Activated B cell treated with CpG ODN at 0.5 μM for 24 hours (primary cell): ENCODE measurements at places on chromosomes 2 and 18. TPM values are rescaled to one million over a fixed set of nuclear protein-coding genes. Genes with fewer than 3 reads are reported as not detected.
A peak's percentile ranks its signal among the peaks of the same experiment; 100 is the strongest.

Gene AAK1
- total RNA-seq = 4.7 and 5.6 TPM in 2 replicates

Gene RPRD1A
- 40.7 and 47.6 TPM in 2 replicates for total RNA-seq

Gene KIF1A
- not detected in 2 replicates for total RNA-seq

Gene SPHKAP
- not detected in 2 replicates for total RNA-seq

Gene EIF2AK2
- 37.0 and 39.9 TPM in 2 replicates for total RNA-seq

Gene UBXN2A
- total RNA-seq = 9.4 and 12.8 TPM in 2 replicates

Gene KIAA2012
- not detected in 2 replicates for total RNA-seq

Gene CYP27A1
- 0.49 and 0.55 TPM in 2 replicates for total RNA-seq

Gene ODC1
- total RNA-seq = 192 and 200 TPM in 2 replicates

Gene TTC27
- 34.8 and 36.3 TPM in 2 replicates for total RNA-seq

Gene SIGLEC15
- not detected in 2 replicates for total RNA-seq

Gene PROC
- not detected in 2 replicates for total RNA-seq

Gene EVX2
- not detected in 2 replicates for total RNA-seq

Gene ABCG5
- total RNA-seq = not detected in 2 replicates

Gene APOB
- total RNA-seq = not detected in 2 replicates

Gene FNDC4
- not detected in 2 replicates for total RNA-seq

Gene TTC32
- 18.4 and 22.8 TPM in 2 replicates for total RNA-seq

Gene TLX2
- total RNA-seq = not detected in 2 replicates

Gene SPDYA
- 1.6 and 2.1 TPM in 2 replicates for total RNA-seq

GRCh38 chr2:241091734-241092445 is 10.2 kb downstream of the MTERF4 start:
- no peak for DNase-seq

DNA sequence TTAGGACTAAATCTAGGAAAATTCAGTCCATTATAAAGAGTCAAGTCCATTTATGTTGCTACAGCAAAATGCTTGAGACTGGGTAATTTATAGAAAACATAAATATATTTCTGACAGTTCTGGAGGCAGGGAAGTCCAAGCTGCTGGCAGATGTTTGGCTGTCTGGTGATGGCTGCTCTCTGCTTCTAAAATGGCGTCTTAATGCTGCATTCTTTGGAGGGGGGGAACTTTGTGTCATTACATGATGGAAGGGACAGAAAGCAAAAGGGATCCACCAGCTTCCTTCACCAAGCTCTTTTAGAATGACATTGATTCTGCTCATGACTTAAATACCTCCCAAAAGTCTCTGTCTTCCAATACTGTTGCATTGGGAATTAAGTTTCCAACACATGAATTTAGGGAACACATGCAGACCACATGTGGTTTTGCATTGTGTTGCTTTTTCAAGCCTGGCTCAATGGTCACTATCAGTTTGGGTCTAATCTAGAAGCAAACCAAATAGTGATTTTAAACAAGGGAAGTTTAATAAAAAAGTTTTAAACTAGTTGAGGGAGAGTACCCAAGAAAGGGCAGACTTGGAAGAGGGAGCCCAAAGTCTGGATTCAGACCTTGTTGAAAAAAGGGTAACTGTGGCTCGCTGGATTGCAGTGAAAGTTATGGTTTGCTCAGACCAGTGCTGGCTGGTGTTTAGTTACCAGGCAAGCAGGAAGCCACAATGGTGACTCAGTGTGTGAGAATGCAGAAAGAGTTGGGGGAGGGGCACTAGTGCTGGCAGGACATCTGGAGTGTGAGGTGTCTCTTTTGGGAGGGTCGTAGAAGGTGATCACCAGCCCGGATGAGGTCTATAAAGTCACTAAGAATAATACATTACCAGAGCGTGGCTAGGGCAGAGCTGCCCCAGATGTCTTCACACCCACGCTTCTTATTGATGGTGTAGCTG is 30.8 kb downstream of the C18orf54 start:
- no peak for DNase-seq

DNA sequence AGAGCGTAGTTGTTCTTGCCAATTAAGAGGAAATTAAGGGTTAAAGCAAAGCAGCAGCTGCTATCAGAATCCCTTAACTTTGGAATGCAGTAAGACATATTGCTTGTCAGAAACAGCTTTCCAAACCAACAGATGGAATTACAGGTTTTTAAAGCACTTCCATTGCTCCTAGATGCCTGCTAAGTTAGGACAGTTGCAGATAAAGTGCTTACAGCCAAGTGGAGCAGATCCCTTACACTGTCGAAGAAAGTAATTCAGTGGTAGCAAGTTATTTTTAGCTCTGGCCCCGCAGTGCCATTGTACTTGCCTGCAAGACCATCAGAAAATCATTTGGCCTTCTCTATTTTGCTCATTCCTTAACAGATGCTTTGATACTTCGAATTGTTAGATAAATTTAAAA is 5.4 kb downstream of the PDK1 start:
- DNase-seq = no peak

GRCh38 chr2:39852831-39853230 is 73.8 kb upstream of the THUMPD2 start:
- DNase-seq = no peak

GRCh38 chr2:106126295-106126694 is 67.8 kb downstream of the UXS1 start:
- no peak for DNase-seq

DNA sequence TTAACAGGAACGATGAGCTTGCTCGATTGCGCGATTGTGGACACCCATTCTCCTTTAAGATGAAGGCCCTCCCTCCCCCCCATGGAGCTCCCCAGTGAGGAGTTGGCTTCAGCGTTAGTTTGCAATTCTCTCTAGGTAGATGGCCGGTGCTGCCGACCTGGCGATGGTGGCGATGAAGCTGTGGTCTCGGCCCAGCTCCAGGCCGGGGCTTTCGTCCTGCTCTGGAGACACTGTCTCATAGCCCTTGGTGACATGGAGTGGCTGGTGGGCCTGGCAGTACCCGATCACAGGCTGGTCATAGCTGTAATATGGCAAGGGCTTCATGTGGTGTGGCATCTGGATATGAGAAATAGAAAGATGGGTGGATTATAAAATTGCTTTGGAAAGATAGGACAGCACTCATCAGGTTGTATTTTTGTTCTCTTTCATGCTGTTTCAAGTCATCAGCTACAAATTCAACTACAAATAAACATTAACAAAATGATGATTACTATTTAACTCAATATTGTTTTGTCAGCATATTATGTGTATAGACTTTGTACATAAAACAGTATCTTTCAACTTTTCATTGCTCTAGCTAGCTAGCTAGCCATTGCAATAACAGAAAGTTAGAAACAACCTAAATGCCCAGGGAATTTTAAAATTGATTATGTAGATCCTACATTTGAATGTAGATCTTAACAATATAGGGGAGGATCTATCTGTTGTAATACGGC is 773.4 kb downstream of the LRRTM4 start:
- no peak for DNase-seq

- DNase-seq = no peak
Measured at GRCh38 chr2:198863655-198864054, 594.1 kb downstream of the SATB2 start.

DNA sequence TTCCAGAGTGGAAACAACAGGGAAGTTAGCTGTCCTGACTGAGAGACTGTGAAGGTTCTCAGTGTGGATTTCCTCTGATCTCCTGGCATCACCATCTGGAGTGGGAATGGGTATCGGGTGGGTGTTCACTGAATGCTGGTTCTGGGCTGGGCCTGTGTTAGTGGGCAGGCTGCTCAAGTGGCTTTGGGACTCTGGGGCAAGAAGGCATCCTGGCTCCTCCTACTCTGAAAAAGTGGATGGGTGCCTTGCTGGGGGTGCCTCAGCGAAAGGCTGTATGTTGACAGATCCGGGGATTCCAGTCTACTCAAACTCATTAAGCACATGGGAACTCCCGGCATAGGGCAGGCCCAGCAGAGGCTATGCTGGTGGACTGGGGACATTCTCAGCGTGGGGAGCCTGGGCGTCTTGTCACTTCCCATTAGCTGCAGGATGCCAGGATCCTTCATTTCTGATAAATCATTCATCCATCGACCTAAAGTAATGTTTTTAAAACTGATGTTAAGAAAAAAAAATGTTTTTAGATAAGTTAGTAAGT is 27.5 kb upstream of the CHRNA1 start:
- no peak for DNase-seq

GRCh38 chr2:10141736-10142639 is 19.4 kb downstream of the RRM2 start:
- DNase-seq = peak; percentile 28

- no peak for DNase-seq
Measured at GRCh38 chr2:225487878-225488416, 88.4 kb downstream of the NYAP2 start.

- no peak for DNase-seq
Measured at GRCh38 chr2:203656522-203657287, 49.7 kb upstream of the CD28 start.

- no peak for DNase-seq
Measured at GRCh38 chr2:188511346-188511745, 219.7 kb downstream of the GULP1 start.

- no peak for DNase-seq
Measured at GRCh38 chr2:227606476-227606875, 7.8 kb downstream of the SCYGR2 start.

DNA sequence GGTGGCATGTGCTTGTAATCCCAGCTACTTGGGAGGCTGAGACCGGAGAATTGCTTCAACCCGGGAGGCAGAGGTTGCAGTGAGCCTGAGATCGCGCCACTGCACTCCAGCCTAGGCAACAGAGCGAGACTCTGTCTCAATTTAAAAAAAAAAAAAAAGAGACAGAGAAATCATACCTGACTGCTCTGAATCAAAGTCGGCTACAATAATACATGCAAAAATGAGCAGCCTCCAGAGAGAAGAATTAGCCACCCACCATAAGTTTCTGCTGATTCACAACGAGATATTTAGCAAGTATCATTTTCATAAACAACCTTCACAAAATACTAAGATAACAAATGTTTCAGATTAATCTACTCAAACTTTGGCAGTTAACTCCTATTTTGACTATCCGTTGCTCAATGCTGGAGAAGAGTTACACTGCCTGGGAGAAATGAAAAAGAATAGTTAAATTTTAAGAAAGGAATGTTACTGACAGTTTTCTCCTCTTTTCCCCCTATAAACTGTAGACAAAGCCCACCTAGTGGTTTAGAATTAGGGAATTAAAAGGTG is 1.5 kb downstream of the OSBPL1A start:
- DNase-seq = no peak

DNA sequence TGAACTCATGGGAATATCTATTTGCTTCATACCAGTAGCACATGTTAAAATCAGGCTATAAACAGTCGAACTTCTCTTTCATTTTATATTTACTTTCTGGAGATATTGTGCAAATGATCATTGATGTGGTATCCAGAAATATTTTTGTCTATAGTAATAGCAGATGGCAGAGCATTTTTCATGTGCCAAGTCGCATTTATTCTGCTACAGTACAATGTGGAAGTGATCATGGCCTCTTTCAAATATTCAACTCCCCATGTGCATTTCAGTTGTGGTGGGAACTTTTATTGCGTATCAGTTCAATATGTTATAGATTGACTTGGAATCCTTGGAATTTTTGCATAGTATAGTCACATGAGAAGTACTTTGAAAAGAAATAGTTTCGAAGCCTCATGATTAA is 57.4 kb downstream of the RHBDD1 start:
- no peak for DNase-seq

DNA sequence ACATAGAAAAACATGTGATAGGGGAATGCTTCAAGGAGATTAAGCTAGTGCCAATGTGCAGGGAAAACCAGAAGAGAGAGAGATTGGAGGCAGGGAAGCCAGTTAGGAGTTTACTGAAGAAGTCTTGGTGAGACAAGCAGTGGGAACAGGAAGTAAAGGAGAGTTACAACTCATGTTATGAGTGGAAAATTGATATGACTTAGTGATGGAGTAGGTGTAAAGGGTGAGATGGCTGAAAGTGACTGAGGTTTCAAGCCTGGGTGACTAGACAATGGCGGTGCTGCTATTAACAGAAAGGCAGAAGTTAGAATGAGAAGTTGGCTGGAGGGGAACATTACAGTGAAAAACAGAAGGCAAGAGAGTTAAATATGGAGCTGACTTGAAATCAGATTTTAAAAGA is 16.5 kb downstream of the DOK1 start:
- no peak for DNase-seq

- no peak for DNase-seq
Measured at GRCh38 chr2:185433824-185434223, 304.8 kb upstream of the FSIP2 start.

GRCh38 chr2:204030322-204030721 is 93.8 kb downstream of the ICOS start:
- DNase-seq = no peak

DNA sequence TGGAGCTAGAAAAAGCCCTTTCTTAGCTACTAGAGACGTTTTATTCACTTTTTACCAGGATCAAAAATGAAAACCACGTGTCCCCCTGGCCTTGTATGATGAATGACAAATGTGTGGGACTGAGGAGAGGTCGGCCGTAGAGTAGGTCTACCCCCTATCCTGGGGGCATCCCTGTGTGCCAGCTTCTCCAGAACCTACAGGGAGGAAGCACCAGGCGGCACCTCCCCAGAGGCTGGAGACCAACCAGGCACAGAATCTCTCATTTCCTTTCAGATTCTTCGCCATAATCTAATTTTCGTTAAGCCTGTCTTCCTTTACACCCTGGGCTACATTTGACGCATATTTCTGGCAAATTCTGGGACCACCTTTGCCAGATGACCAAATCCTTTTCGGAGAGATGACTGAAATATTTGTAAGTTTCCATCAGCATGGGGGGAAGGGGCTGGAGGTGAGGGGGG is 15.9 kb downstream of the TWIST2 start:
- no peak for DNase-seq

DNA sequence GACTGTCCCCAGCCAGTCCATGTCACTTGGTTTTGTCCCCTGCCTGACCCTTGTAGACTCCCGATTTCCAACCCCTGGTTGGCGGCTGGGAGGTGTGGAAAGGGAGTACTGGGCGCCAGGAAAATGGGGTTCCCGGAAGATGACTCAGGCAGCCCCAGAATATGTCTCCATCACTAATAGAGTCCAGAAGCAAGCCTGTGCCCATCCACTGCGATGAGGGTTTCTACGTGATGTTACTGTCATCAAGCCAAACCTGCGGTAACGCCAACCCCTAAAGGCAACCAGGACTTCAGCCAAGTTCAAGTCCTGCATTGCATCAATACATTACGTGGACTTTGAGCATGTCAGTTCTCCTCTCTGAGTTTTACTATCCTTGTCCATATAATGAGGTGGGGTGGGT is 62.0 kb upstream of the TAF1B start:
- no peak for DNase-seq

DNA sequence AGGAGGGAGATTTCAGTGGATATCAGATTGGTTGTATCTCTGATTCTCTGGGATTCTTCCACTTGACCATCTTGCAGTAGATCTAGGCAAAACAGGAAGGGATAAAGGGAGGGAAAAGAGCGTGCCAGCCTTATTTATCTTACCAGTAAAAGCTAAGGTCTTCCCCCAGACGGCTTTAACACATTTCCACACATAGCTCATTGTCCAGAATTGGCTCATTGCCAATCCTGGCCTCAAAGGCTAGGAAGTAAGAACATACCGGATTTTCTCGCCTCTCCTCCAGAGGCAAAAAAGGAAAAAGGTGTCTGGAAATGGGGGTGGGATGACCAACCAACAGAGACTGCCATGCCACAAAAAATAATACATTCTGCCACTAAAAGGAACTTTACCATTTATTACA is 411.6 kb upstream of the NRP2 start:
- no peak for DNase-seq

- DNase-seq = no peak
Measured at GRCh38 chr2:230209422-230210051, 10.2 kb downstream of the SP110 start.

- DNase-seq = no peak
Measured at GRCh38 chr2:187215532-187216240, 232.4 kb downstream of the CALCRL start.

- DNase-seq = no peak
Measured at GRCh38 chr2:171492664-171493063, 29.6 kb upstream of the CYBRD1 start.

- DNase-seq = no peak
Measured at GRCh38 chr2:72144274-72144631, 3.4 kb downstream of the CYP26B1 start.

GRCh38 chr18:574149-574860 is 5.9 kb upstream of the CETN1 start:
- no peak for DNase-seq
